ENCODE measurements at places on chromosomes 4 and X.

GRCh38 chr4:83251447-83251830, 33.2 kb downstream of the COQ2 start:
- no peak for DNase-seq

DNA sequence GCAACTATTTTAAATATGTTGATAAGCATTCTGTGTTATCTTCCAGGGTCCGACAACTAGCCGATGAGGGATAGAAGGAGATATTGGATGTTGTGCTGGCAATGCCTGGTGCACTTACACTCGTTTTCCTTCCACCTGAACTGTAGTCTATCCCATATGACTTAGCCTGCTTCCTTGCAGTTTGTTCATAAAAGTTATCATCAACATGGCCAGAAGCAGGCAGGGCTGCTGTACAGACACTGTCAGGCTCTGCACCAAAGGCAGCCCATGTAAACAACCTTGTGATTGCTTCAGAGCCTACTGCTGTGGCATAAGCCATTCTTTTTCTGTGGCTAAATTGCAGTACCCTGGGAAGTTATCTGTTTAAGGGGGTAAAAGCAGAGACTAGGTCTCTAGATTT, 1.6 kb downstream of the MAPK10 start:
- no peak for DNase-seq

- DNase-seq, result no peak
Measured at GRCh38 chr4:4766564-4766963, 92.9 kb upstream of the MSX1 start.

DNA sequence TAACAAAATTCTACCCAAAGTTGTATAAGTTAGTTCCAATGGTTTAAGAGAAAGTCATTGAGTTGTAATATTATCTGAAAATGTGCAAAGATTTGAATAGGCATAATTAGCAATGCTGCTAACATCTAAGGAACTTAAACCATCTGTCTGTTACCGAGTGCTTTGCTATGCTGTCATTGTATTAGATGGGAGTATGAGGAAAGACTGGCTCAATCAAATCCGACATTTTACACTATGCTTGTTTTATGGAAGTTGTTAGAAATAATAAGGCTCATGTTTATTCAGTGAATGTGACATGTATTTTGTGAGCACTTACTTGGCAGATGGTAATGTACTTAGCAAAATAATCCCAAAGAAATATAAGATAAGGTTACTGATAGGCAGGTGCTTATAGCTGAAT, 1715.1 kb downstream of the PCDH7 start:
- no peak for DNase-seq

DNA sequence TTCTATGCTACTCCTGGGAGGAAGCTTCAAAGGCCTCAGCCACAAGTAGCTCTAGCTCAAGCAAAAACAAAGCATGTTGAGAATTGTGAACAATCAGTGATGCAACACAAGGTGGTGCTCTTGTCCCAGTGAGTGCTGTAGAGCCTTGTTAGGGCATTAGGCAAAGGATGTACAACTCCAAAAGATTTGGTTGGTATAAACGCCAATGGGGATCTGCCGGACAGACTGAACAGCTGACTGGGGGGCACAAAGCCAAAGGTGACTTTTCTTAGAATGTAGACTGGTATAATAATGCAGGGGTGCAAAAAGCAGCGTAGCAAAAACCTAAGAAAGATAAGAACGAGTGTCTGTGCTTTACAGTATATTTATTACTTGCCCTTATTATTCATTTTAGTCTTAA, 62.6 kb upstream of the ALB start:
- DNase-seq, result peak; percentile 14

DNA sequence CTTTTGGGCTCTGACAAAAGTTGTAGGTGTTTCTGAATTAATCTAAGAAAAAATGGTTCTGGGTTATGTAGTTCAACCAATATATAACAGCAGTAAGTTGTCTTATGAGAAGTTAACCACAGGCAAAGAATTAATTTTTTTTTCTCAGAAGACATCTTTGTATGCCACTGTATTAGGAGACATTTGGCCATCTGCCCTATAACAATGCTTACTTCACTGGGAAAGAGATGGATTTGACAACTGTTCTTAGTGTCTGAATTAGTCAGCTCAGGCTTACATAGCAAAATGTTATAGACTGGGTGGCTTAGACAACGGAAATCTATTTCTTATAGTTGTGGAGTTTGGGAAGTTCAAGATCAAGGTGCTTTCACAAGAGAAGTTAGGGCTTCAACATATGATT, 508.1 kb downstream of the STIM2 start:
- DNase-seq, result no peak

Measured in NCI-H1930 (cell line).